AG08395 (cell line): ENCODE measurements at places on chromosomes 7 and 10.
A peak's percentile ranks its signal among the peaks of the same experiment; 100 is the strongest.

- DNase-seq: peak; percentile 79
These were observed 19.4 kb downstream of the SFTPD start for GRCh38 chr10:79929409-79929904.

DNA sequence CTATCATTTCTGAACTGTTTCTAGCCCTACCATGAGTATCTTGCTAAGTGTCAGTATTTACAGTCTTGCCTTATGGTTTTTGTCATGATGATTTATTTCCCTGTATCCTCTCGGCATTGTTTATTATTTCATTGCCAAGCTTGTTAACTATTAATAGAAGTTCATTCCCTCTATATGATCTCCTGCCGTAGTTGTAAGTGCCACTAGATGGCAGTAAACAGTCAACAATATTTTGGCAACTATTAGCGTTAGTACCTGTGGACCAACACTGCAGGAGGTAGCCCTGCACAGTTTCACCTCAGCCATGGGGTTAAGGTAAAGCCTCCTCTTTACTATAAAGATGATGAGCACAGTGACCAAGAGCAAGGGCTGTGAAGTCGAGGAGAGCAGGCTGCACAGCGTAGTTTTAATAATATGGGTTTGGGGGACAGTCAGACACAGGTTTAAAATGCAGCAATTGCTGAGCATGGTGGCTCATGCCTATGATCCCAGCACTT is 26.1 kb upstream of the CCNJ start:
- DNase-seq: peak; percentile 64

DNA sequence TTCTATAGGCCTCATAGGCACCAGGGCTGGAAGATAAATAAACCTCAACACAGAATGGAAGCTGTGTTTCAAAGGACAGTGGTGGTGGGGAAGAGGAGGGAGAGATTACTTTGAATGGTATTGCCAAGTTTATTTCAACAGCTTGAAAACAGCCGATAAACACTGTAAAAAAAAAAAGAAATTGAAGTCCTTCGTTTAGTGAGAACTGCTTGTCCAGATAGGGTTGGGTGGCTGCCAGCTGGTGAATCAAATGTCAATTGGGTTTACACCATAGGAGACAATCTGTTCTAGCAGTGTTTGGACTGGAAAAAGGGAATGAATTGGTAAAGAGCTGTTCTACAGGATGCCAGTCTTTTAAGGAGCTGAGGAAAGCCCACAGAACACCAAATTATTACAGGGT is 254.8 kb downstream of the PHF14 start:
- no peak for DNase-seq

GRCh38 chr10:133140417-133141143 is 19.4 kb upstream of the KNDC1 start:
- DNase-seq: no peak

DNA sequence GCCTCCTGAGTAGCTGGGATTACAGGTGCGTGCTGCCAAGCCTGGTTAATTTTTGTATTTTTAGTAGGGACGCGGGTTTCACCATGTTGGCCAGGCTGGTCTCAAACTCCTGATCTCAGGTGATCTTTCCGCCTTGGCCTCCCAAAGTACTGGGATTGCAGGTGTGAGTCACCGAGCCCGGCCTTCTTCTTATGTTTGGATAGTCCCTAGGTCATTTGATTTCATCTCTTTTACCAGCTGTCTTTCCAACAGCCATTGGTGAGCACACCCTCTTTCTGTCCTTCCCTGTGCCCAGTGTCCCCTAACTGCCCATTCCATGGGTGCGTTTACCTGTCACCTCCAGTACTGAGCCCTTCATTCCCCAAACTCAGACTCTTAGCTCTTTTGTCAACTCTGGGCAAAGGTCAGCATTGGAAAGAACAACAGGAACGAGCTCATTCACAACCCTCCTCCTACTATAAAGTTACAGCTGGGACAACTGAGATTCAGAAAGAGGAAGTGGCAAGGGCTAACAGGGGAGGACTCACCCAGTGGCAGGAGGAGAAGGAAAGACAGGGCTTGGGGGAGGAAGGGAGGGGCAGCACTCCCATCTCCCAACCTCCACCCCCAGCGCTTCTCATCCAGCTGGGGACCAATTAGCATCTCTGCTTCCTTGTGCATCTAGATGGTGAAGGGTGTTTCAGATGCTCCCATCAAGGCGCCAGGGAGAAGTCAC is 5.6 kb downstream of the SSC4D start:
- DNase-seq: no peak

DNA sequence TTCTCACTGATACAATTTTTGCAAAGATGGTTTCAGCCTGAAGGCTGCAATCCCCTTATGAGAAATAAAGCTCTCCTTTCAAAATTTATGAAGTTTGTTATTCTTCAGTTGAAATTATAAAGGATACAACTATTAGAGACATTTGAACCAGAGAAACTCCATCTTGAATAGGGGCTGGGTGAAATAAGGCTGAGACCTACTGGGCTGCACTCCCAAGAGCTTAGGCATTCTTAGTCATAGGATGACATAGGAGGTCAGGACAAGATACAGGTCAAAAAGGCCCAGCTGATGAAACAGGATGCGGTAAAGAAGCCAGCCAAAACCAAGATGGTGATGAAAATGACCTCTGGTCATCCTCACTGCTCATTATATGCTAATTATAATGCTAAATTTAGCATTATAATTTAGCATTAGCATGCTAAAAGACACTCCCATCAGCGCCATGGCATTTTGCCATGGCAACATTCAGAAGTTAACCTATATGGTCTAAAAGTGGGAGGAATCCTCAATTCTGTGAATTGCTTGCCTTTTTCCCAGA is 22.4 kb upstream of the IFIT1B start:
- DNase-seq: no peak

GRCh38 chr7:66859794-66860645 is 61.0 kb upstream of the TMEM248 start:
- no peak for DNase-seq

DNA sequence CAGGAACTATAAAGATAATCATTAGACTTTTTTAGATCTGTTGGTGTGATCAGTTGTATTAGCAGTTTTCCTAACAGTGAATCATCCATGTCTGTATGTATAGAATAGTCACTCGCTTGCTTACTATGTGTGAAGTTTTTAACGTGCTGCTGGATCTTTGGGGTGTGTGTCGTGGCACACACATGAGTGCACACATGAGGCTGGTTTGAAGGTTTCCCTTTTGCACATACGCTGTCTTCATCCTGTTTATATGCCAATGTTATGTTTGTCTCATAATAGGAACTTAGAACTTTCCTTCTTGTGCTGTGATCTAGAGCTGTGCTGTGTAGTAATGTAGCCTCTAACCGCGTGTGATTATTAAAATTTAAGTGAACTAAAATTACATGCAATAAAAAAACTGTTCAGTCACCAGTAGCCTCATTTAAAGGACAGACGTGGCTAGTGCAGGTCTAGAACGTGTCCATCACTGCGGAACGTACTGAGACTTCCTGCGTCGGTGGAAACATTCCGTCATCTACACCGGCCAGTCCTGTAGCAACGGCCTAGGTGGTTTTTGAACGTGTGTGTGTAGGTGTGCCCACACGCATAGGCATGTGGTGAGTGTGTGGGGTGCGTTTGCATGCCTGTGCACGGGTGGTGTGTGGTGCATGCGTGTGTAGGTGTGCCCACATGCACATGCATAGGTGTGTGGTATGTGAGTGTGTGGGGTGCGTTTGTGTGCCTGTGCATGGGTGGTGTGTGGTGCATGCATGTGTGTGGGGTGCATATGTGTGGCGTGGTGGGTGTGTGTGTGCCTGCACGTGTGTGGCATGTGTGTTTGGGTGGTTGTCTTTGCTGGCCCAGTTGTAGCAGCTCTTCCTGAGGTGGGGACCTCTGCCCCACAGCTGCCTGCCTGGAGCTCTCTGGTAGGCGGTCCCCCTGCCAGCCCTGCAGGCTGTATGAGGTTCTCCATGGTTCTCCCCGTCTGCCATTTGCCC is 56.6 kb downstream of the INPP5A start:
- DNase-seq: no peak

GRCh38 chr7:26792576-26792975 is 71.8 kb downstream of the SKAP2 start:
- DNase-seq: no peak

GRCh38 chr7:121351682-121352081 is 22.9 kb downstream of the WNT16 start:
- no peak for DNase-seq

GRCh38 chr7:27031289-27032172 is 64.3 kb downstream of the HOXA1 start:
- peak; percentile 51 for DNase-seq

- no peak for DNase-seq
These were observed 4.4 kb downstream of the SCART1 start for GRCh38 chr10:133458021-133458709.

DNA sequence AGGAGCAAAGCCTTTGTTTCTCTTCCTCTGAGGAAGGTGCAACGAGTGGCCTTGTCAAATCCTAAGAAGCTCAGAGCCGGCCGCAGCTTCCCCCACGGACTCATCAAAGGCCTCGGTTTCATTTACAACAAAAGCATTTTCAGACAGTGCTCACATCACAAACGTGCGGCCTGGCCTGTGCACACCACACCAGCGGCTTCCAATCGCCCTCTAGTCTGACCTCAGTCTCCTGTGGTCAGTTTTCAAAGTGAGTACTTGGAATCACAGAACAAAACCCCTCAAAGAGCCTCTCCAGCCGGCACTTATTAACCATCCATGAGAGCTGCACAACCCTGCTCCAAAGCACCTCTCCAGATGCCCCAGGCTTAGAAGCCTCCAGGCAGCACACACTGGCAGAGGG is 3.3 kb downstream of the RADIL start:
- no peak for DNase-seq

GRCh38 chr10:101835362-101835761 is 8.2 kb downstream of the KCNIP2 start:
- DNase-seq: no peak

- DNase-seq: peak; percentile 88
These were observed 347.0 kb downstream of the KCNMA1 start for GRCh38 chr10:77290528-77291155.

- peak; percentile 60 for DNase-seq
These were observed 106.4 kb upstream of the ARMC3 start for GRCh38 chr10:22821501-22821900.

DNA sequence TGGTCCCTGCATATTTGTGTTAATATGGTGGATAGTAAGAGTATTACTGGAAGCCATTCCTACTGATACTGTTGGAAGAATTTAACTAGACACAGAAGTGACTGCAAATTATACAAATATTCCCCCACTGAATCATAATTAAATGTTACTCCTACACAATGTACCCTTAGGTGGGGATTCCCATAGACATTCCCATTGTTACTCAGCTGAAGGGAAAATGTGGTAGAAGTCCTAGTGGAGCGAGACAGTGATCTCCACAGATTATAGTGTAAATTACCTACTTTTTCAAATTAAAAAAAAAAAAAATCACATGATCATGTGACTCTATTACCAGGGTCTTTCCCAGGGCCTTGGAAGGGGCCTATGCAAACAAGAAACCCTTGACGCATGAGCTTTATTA is 611.8 kb downstream of the LRMDA start:
- no peak for DNase-seq

GRCh38 chr7:79421751-79422150 is 31.7 kb downstream of the MAGI2 start:
- DNase-seq: no peak

GRCh38 chr7:66043681-66044497 is 31.7 kb upstream of the ASL start:
- DNase-seq: peak; percentile 25

GRCh38 chr7:258476-259190 is 31.3 kb upstream of the FOXL3 start:
- DNase-seq: no peak

DNA sequence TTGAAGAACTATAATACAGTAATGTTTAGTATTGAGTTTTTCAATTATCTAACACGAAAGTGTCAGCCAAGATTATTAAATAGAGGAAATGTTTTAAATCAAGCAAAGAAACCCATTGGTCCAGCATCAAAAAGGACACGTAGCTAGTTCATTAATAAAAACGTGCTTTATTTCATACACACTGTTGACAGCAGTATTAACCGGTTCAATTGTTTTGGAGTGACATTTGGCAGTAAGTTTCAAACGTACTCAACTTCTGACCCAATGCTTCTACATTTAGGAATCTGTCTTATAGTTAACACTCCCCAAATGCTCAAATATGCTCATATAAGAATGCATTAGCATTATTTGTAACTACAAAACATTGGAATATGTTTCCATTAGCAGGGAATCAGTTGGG is 41.3 kb downstream of the SLC16A12 start:
- DNase-seq: no peak

GRCh38 chr10:28246023-28246422 is 56.8 kb downstream of the MPP7 start:
- DNase-seq: no peak

DNA sequence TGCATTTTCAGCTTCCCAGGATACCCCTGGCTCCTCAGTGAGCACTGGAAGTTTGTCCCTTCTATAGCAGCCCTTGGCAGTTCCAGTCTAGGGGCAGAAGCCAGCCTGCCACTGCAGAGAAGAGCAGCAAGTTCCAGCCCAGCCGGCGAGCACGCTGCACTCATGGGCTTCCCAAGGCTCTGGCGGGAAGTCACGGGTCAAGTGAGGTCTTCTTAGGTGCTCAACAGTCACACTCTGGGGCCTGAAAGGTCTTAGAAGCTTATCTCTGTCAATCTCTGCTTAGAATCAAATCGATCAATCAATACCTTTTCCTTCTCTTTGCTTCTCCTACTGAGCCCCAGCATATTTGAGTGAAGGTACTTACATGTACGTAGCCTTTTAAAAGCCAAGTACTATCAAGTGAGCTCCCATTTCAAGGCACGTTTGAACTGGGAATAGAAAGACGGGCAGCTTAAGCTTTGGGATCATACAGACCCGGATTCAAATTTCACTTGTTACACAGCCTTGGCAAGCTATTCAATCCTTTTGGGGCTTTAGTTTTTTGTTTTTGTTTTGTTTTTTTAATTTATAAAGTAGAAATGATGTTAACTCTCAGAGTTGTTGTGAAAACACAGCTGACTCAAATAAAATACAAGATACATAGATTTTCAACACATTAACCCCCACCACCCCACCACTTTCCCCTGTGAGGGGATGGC is 152.6 kb upstream of the KLF14 start:
- DNase-seq: no peak

- no peak for DNase-seq
These were observed 42.1 kb upstream of the PCBD1 start for GRCh38 chr10:70930263-70931000.

- peak; percentile 90 for DNase-seq
These were observed 14.2 kb upstream of the HPS1 start for GRCh38 chr10:98460837-98461499.

- no peak for DNase-seq
These were observed 1.5 kb upstream of the FERD3L start for GRCh38 chr7:19146699-19147098.

- no peak for DNase-seq
These were observed 61.1 kb upstream of the LRRC18 start for GRCh38 chr10:49000437-49001398.

DNA sequence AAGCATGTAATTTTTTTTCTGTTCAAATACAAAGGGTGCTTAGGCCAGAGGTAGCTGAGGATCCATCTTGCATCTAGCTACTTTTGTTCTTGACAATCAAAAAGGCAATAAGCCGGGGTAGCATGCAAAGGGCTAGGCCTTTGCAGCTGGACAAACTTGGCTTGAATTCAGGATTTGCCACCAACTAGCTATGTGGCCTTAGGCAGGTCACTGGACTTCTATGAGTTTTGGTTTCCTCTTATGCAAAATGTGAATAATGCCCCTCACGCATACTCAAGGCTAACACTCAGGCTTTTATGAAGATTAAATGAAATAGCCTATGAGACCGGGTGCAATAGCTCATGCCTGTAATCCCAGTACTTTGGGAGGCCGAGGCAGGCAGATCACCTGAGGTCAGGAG is 19.3 kb downstream of the GFRA1 start:
- DNase-seq: no peak

GRCh38 chr7:28808796-28809533 is 149.2 kb downstream of the TRIL start:
- peak; percentile 35 for DNase-seq

GRCh38 chr7:43585562-43585961 is 2.7 kb downstream of the STK17A start:
- DNase-seq: no peak
